ENCODE measurements at places on chromosomes 3 and 15. TPM values are rescaled to one million over a fixed set of nuclear protein-coding genes. Genes with fewer than 3 reads are reported as not detected.

GRCh38 chr3:155407331-155407730, 113.8 kb upstream of the STRIT1 start:
- H3K4me3 ChIP-seq, result no peak overlapping the region
- no peaks in the 10 kb centered on the region for H3K4me1 ChIP-seq
- no peak overlapping the region for H3K27ac ChIP-seq
- DNase-seq, result no peak
- no peaks in the 10 kb centered on the region for H3K27me3 ChIP-seq

DNA sequence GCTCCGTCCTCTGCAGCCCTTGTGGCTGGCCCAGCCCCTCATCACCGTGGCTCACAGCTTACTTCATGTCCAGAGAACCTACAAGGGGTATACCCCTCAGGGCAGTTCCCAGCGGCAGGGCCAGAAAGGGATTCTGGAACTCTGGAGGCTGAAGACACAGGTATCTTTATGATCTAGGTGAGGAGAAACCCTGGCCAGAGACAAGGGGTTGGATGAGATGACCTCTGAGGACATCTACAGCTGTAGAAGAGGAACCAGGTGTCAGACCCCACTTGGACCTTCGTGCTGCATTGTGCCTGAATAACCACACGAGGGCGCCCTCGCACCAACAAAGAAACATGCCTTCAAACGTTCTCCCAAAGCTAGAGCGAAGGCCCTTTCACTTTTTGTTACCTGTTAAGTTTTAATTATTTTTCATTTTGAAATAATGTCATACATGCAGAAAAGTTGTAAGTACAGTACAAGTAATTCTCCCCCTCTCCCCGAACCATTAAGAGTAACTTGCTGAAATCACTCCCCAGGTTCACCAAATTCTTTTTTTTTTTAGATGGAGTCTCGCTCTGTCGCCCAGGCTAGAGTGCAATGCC, 118.7 kb upstream of the SMAD3 start:
- H3K4me1 ChIP-seq, result no peaks in the 10 kb centered on the region
- no peak overlapping the region for H3K4me3 ChIP-seq
- no peaks in the 10 kb centered on the region for H3K36me3 ChIP-seq
- no peaks in the 10 kb centered on the region for H3K27me3 ChIP-seq

- H3K27me3 ChIP-seq, result no peaks in the 10 kb centered on the region
- H3K4me1 ChIP-seq, result no peaks in the 10 kb centered on the region
- no peak for DNase-seq
- H3K36me3 ChIP-seq, result peaks cover 24% of the 10 kb centered on the region
Measured at GRCh38 chr3:45402138-45402537, 13.8 kb downstream of the LARS2 start.

- no peak for DNase-seq
- no peak overlapping the region for H3K4me3 ChIP-seq
- no peaks in the 10 kb centered on the region for H3K4me1 ChIP-seq
- no peaks in the 10 kb centered on the region for H3K27me3 ChIP-seq
- H3K27ac ChIP-seq, result no peak overlapping the region
Measured at GRCh38 chr15:100682468-100682867, 80.1 kb downstream of the ASB7 start.

DNA sequence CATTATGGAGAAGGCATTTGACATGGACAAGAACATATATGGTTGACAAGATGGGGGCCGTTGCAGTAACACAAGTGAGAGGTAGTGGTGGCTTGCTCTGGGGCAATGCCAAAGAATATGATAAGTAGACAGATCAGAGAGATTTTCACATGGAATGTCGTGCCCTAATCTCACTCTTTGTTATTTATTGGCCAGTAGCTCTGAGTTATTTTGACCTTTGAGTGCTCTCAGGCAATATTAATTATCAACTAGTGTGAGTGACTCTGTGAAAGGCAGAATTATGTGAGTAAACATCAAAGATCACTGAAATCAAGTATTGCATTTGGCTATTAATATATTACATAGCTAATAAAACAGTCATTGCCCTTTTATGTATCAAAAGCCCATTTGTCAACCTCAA, 164.9 kb upstream of the ADAMTS9 start:
- H3K36me3 ChIP-seq, result no peaks in the 10 kb centered on the region
- no peak overlapping the region for H3K4me3 ChIP-seq
- no peaks in the 10 kb centered on the region for H3K4me1 ChIP-seq
- H3K27ac ChIP-seq, result no peak overlapping the region

- H3K36me3 ChIP-seq, result peaks cover 25% of the 10 kb centered on the region
- H3K4me3 ChIP-seq, result no peak overlapping the region
- DNase-seq, result no peak
- H3K4me1 ChIP-seq, result no peaks in the 10 kb centered on the region
- H3K27me3 ChIP-seq, result no peaks in the 10 kb centered on the region
- no peak overlapping the region for H3K27ac ChIP-seq
Measured at GRCh38 chr3:45516829-45517228, 77.7 kb upstream of the LIMD1 start.

- no peak for DNase-seq
- peak overlapping the region; percentile 97 for H3K27ac ChIP-seq
- peak overlapping the region; percentile 85 for H3K4me3 ChIP-seq
- H3K4me1 ChIP-seq, result peaks cover 60% of the 10 kb centered on the region
- peaks cover 9% of the 10 kb centered on the region for H3K36me3 ChIP-seq
Measured at GRCh38 chr15:73922186-73923151, 3.8 kb upstream of the LOXL1 start.

DNA sequence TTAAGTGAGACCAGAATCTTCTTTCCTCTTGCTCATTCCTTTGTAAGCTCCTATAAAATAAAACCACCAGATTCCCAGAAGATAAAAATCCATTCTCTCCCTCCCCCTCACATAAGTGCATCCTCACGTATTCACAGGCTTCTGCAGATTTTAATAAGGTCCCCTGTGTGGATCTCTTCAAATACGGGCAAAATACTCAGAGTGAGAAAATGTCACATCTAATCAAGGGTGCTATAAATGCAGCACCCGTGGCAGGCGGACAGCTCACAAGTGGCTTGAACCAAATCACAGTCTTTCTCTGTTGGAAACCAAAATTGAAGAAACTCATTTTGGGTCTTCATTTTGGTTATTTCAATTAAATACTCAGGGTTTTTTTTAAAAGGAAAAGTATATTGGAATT, 212.9 kb upstream of the CMC1 start:
- no peaks in the 10 kb centered on the region for H3K4me1 ChIP-seq
- DNase-seq, result no peak
- H3K36me3 ChIP-seq, result no peaks in the 10 kb centered on the region
- no peak overlapping the region for H3K4me3 ChIP-seq

- no peaks in the 10 kb centered on the region for H3K27me3 ChIP-seq
- no peak for DNase-seq
- H3K4me3 ChIP-seq, result no peak overlapping the region
Measured at GRCh38 chr3:163753033-163753432, 1325.3 kb downstream of the SI start.

FSIP1 gene
- 0.21 TPM for total RNA-seq

WNT7A gene
- total RNA-seq, result not detected

CLDN1 gene
- 2.0 TPM for total RNA-seq

DPPA2 gene
- not detected for total RNA-seq
